ENCODE measurements at places on chromosomes 1 and 21. TPM values are rescaled to one million over a fixed set of nuclear protein-coding genes. Genes with fewer than 3 reads are reported as not detected.

DNA sequence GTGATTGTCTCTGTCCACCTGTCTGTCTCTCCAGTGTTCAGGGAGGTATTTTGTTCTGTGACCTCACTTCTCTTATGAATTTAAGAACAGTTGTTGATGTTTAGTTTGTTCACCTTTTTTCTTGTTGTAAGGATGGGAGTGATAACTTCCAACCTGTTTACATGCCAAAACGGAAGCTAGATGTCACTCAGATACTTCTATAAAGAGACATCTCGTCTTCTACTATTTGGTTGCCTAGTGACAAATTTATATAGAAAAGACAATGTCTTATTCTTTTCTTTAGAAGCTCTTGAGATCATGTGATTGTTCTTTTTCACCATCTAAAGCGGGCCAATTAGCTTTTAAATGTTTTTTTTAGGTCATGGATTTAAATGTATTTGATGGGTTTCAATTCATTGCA lies 33.8 kb downstream of the PRSS38 start:
- no peak overlapping the region for H3K27ac ChIP-seq
- DNase-seq: no peak
- no peak overlapping the region for H3K4me3 ChIP-seq
- no peaks in the 10 kb centered on the region for H3K36me3 ChIP-seq

FCRL5 gene
- not detected for polyA plus RNA-seq

GRCh38 chr1:39076127-39076798 lies 50.1 kb downstream of the NDUFS5 start:
- peak overlapping the region; percentile 42 for H3K27ac ChIP-seq
- no peak overlapping the region for H3K4me3 ChIP-seq
- DNase-seq: peak; percentile 81
- H3K4me1 ChIP-seq: peaks cover 31% of the 10 kb centered on the region
- no peaks in the 10 kb centered on the region for H3K27me3 ChIP-seq

DNA sequence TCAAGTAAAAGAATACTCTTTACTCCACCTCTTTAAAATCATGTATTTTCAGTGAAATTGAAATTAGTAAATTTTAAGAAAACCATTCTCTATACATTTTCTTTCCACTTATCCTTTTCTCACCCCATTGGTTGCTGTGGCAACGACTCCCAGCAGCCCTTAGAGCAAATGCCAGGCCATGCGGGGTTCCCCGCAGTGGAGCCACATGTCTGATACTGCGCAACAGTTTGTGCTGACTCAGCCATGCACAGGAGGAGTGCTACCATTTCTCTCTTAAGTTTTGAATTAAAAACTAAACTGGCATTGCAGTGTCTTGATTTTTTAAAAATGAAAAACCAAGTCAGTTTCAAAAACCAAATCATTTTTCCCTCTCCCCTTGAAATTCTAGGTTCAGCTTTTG lies 214.1 kb upstream of the L1TD1 start:
- no peak for DNase-seq
- H3K4me1 ChIP-seq: no peaks in the 10 kb centered on the region
- H3K4me3 ChIP-seq: no peak overlapping the region
- no peak overlapping the region for H3K27ac ChIP-seq

DNA sequence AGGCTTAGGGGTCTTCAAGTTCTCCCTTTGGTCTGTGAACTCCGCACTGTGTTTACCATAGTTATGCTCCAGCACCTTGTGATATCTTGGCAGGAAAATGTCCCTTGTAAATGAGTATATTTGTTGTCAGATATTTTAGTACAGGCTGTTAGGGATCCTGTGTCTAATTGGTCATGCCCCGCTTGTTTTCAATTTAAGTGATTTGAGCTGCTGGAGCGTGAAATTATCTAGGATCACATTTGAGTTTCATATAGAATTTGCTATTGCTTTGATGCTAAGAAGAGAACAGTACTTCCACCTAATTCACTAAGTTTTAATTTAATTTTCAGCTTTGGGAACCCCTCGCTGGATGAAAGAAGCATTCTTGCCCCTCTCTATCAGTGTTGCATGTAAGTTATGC lies 15.4 kb upstream of the TOR3A start:
- DNase-seq: no peak
- no peak overlapping the region for H3K27ac ChIP-seq
- no peaks in the 10 kb centered on the region for H3K4me1 ChIP-seq
- H3K4me3 ChIP-seq: no peak overlapping the region
- H3K27me3 ChIP-seq: no peaks in the 10 kb centered on the region
- peaks cover 39% of the 10 kb centered on the region for H3K36me3 ChIP-seq

CAPZA1 gene
- polyA plus RNA-seq: 47.9 TPM

DNA sequence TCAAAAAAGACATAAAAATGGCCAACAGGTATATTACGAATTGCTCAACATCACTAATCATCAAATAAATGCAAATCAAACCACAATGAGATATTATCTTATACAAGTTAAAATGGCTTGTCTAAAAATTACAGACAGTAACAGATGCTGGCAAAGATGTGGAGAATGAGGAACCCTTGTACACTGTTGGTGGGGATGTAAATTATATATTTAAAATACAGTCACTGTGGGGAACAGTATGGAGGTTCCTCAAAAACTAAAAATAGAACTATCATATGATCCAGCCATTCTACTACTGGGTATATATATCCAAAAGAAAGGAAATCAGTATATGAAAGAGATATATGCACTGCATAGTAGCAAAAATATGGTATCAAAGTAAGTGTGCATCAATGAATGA lies 1037.2 kb upstream of the B3GALT2 start:
- no peak overlapping the region for H3K4me3 ChIP-seq
- no peak overlapping the region for H3K27ac ChIP-seq
- H3K4me1 ChIP-seq: no peaks in the 10 kb centered on the region
- H3K27me3 ChIP-seq: no peaks in the 10 kb centered on the region
- H3K36me3 ChIP-seq: no peaks in the 10 kb centered on the region
- no peak for DNase-seq

DNA sequence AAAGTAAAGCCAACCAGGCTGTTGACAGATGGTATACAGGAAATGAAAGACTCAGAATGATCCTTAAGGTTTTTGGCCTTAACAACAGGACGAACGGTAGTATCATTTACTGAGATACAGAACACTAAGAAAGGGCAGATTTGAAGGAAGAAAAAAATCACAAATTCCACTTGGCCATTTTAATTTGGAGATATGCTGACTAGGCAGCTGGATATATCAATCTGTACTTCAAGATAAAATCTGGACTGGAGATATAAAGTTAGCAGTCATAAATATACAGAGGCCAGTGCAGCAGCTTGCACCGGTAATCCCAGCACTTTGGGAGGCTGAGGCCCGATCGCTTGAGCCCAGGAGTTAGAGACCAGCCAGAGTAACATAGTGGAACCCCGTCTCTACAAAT lies 1.3 kb downstream of the NVL start:
- H3K27me3 ChIP-seq: no peaks in the 10 kb centered on the region
- H3K27ac ChIP-seq: no peak overlapping the region
- H3K4me3 ChIP-seq: peak overlapping the region; percentile 81
- no peak for DNase-seq

GRCh38 chr1:152505083-152505482 lies 5.5 kb upstream of the LCE5A start:
- no peak overlapping the region for H3K4me3 ChIP-seq
- no peaks in the 10 kb centered on the region for H3K27me3 ChIP-seq
- no peak for DNase-seq
- H3K36me3 ChIP-seq: no peaks in the 10 kb centered on the region
- no peak overlapping the region for H3K27ac ChIP-seq

LAMC1 gene
- polyA plus RNA-seq: 58.5 TPM

GRCh38 chr21:27795418-27795817 lies 828.5 kb upstream of the ADAMTS5 start:
- no peaks in the 10 kb centered on the region for H3K4me1 ChIP-seq
- H3K36me3 ChIP-seq: no peaks in the 10 kb centered on the region
- H3K27me3 ChIP-seq: no peaks in the 10 kb centered on the region
- DNase-seq: no peak

FCRL6 gene
- polyA plus RNA-seq: not detected

NCMAP gene
- polyA plus RNA-seq: 20.0 TPM

- H3K27me3 ChIP-seq: no peaks in the 10 kb centered on the region
- H3K36me3 ChIP-seq: no peaks in the 10 kb centered on the region
- no peak for DNase-seq
- peaks cover 16% of the 10 kb centered on the region for H3K4me1 ChIP-seq
- no peak overlapping the region for H3K27ac ChIP-seq
These were observed 30.4 kb downstream of the SLC30A10 start for GRCh38 chr1:219897914-219898313.

Data from HepG2 (cell line).